ENCODE measurements at places on chromosomes 11 and 22.

DNA sequence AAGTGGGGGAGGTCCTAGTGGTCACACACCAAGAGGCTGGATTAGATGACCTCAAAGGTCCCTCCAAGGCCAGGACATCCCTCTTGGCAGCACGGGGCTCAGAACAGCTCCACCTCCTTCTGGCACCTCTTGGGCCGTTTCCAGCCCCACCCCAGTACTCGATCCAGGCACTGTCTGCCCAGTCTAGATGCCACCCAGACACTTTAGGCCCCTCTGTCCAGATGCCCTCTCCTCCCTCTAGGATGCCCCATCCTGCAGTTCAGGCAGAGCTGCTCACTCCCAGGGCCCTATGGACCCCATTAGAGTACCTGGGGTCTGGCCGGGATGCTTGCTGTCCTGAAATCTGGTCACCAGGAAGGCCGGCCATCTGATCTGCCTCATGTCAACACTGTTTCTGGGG is 34.7 kb upstream of the PRR5 start:
- DNase-seq: no peak

GRCh38 chr11:110479108-110480101 is 49.7 kb downstream of the FDX1 start:
- DNase-seq: no peak

GRCh38 chr11:72781063-72781312 is 12.9 kb downstream of the STARD10 start:
- no peak for DNase-seq

DNA sequence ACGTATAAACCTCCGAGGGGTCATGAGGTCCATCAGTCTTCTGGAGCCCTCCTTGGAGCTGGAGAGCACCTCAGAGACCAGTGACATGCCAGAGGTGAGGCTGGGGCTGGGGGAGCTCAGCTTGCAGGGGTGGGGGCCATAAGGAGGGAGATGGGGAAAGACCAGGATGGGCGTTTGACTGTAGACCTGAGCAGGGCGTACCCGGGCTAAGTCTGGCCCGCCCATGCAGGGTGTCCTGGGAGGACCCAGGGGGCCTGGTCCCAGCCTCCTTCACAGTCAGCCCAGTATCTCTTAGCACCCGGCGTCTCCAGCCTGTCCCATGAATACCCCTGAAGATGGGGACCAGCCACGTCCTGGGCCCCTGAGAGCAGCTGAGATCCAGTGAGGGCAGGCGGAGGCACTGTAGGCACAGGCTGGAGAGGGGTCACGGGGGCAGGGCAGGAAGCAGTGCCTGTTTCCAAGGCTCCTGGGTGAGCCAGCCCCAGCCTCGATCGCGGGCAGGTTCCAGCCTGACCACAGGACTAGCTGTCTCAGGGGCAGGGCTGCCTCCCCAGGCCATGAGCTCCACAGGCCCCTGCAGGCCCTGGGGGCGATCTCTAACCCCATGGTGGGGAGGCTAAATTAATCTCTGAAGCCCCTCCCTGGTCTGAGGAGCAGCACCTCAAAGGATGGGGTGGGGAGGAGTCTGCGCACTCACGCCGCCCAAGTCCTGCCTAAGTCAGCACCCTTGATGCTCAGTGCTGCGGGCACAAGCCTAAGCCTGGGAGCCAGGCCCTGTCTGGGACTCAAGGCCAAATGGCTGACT is 7.1 kb downstream of the SSH3 start:
- no peak for DNase-seq

- DNase-seq: no peak
These were observed 22.4 kb downstream of the TANGO2 start for GRCh38 chr22:20043057-20043996.

DNA sequence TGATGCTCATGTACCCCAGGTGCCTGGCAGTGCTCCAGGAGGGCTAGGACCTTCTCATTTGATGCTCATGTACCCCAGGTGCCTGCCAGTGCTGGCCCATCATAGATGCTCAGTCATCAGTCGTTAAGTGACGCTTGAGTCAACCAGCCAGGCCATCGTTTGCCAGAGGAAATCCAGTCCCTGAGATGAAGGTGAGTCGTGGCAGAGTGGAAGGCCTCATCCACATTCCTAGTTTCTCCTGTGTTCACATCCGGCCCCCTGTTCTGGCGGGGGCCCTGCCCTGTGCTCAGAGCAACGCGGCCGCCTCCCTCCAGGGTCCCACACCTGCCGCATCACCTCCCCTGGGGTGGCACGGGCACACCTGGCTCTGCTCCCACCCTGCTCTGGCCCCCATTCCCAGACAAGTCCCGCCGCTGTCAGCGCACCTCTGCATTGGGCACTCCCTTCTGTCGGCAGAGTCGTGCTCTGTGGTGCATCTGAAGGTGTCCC is 279.9 kb downstream of the BRD1 start:
- DNase-seq: no peak
